ENCODE measurements at places on chromosomes 3 and 15. TPM values are rescaled to one million over a fixed set of nuclear protein-coding genes. Genes with fewer than 3 reads are reported as not detected.

- peaks cover 35% of the 10 kb centered on the region for H3K4me1 ChIP-seq
- H3K27ac ChIP-seq = peak overlapping the region; percentile 78
- no peak for DNase-seq
- H3K4me3 ChIP-seq = peak overlapping the region; percentile 19
These were observed 1.7 kb downstream of the SLC25A20 start for GRCh38 chr3:48896936-48897335.

DNA sequence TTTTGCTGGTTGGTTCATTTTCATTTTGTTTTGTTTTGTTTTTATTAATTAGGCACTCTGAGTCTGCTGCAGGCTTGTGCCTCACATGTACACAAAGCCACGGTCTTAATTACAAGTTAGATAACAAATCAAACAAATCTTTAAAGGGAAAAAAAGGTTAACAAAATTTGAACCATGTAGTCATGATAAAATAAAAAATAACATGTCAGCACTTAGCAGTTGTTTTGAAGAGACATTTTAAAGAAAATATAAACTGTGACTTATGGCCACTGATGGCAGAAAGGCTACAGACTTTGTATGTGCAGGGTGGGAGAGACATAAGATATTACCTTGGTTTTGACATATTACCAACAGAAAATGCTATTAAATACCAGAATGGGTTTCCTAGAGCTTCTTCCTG lies 1035.4 kb downstream of the TUSC7 start:
- no peaks in the 10 kb centered on the region for H3K4me1 ChIP-seq
- no peaks in the 10 kb centered on the region for H3K27me3 ChIP-seq
- no peak overlapping the region for H3K4me3 ChIP-seq
- no peaks in the 10 kb centered on the region for H3K36me3 ChIP-seq
- no peak for DNase-seq

The AGBL1 gene
- total RNA-seq = not detected

DNA sequence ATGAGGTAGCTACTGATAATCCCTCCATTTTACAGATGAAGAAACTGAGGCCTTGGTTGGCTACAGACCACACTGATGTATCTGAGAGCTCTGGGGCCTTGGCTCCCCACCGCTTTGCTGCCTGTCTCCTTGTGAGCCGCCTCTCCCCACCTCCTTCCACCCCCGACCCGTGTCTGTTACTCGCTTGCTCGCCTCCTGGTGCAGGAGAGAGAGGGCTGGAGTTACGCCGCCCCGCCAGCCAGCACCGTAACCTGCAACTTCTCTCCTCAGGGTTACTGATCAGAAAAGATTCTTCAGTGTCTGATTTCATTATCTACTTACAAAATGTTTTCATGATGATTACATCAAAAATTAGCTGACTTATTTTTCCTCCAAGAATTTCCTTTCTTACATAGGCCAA lies 34.1 kb downstream of the TM2D3 start:
- no peaks in the 10 kb centered on the region for H3K27me3 ChIP-seq
- H3K36me3 ChIP-seq = no peaks in the 10 kb centered on the region
- peaks cover 17% of the 10 kb centered on the region for H3K4me1 ChIP-seq
- H3K4me3 ChIP-seq = no peak overlapping the region

The TJP1 gene
- total RNA-seq = not detected

The ETFA gene
- total RNA-seq = 108 TPM

GRCh38 chr3:58084166-58084565 lies 75.9 kb downstream of the FLNB start:
- H3K36me3 ChIP-seq = peaks cover 11% of the 10 kb centered on the region
- H3K4me1 ChIP-seq = peaks cover 53% of the 10 kb centered on the region
- no peak overlapping the region for H3K4me3 ChIP-seq
- H3K27ac ChIP-seq = no peak overlapping the region
- no peak for DNase-seq

DNA sequence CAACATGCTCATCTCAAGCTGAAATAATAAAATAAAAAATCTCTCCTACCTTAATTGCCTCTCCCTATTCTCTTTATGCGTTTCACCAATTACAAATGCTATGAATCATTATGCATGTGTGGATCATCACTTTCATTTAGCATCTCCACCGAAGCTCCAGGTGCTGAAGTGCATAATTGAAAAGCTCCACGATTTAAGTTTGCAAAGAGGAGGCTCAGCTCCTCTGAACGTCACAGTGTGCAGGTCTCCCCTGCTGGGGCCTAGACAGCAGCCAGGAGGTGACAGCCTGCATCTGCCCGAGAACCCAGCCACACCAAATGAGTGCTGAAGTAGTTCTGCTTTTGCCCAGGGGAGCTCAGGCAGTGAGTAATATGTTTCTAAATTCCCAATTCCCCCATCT lies 60.5 kb upstream of the GLCE start:
- peaks cover 21% of the 10 kb centered on the region for H3K27me3 ChIP-seq
- no peak overlapping the region for H3K4me3 ChIP-seq

DNA sequence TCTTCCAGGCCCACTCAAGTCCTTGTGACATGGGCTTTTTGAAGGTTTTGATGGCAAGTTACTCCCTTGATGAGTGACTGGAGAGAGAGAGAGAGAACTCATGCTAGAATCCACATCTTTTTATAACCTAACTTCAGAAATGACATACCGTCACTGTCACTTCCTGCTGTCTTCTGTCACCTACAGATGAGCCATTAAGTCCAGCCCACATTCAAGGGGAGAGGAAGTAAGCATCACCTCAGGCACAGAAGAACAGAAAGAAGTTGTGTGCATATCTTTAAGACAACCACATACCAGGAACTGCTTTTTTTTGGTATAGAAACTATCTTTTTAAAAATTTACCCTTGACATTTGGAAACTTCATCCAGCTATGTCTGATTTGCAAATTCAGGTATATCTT lies 16.6 kb upstream of the TXNRD3 start:
- H3K4me3 ChIP-seq = no peak overlapping the region
- no peak overlapping the region for H3K27ac ChIP-seq
- H3K36me3 ChIP-seq = peaks cover 8% of the 10 kb centered on the region
